HFFc6 (cell line): ENCODE measurements at places on chromosomes 2 and 18. TPM values are rescaled to one million over a fixed set of nuclear protein-coding genes. Genes with fewer than 3 reads are reported as not detected.

- no peaks in the 10 kb centered on the region for H3K27me3 ChIP-seq
- H3K4me3 ChIP-seq: no peak overlapping the region
- no peaks in the 10 kb centered on the region for H3K4me1 ChIP-seq
- no peak for DNase-seq
- H3K36me3 ChIP-seq: no peaks in the 10 kb centered on the region
Measured at GRCh38 chr2:129698593-129698992, 280.9 kb upstream of the RAB6C start.

The CROCC2 gene
- total RNA-seq: not detected in 3 replicates

DNA sequence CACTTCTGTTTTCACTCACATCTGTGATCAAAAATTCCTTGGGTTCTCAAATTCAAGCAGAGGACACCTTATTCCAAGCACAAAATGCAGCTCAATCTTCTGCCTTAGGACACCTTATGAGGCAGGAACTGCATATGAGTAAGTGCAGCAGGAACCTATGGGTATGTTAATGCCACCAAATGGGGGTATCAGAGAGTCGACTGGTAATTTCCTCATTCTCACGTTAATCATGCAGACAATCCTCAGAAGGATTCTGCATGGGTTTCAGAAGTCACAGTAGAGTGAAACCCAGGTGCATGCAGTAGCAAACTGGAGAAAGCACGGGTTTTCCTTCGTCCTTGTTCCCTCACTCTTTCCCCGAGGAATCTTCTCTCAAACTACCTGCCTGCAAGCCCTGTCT, 452.8 kb downstream of the CBLN2 start:
- H3K27me3 ChIP-seq: no peaks in the 10 kb centered on the region; the same call in 1 of the 2 replicates
- H3K36me3 ChIP-seq: no peaks in the 10 kb centered on the region; the same call in 1 of the 2 replicates
- no peaks in the 10 kb centered on the region for H3K4me1 ChIP-seq
- H3K27ac ChIP-seq: no peak overlapping the region
- H3K4me3 ChIP-seq: no peak overlapping the region
- no peak for DNase-seq

DNA sequence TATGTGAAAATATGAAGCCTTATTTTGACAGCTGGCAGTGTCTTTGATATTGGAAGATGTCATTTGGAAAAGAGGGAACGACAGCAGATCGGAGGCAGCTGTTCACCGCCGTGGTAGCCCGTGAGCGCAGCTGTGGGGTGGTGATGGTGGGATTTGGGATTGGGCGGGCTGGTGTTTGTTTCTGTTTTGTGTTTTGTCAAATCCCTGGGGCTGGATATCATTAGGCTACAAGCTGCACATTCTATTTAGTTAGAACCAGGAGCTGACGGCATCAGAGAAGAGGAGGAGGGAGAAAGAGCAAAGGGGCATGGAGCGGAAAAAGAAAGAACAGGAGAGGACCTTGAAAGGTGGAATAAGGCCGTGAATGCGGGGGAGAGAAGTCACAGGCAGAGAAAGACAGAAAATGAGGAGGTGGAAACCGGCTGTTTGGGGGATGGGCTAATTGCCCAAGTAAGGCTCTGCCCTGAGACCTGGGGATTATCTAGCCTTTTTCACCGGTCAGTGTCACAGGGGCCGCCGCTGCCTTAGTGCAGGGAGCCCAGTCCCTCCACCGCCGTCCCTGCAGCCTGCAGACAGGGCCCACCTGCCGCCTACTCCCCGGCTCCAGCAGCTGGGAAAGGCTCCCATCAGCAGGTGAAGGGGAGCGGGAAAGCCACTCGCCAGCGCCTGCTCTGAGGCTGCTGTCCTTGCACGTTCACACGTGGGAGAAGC, 88.0 kb downstream of the ZCCHC2 start:
- H3K36me3 ChIP-seq: no peaks in the 10 kb centered on the region
- H3K4me3 ChIP-seq: peak overlapping the region; percentile 1; the same call in 1 of the 2 replicates
- peaks cover 17% of the 10 kb centered on the region for H3K4me1 ChIP-seq

The NEMP2 gene
- total RNA-seq: 2.1 and 6.8 TPM in 2 replicates

DNA sequence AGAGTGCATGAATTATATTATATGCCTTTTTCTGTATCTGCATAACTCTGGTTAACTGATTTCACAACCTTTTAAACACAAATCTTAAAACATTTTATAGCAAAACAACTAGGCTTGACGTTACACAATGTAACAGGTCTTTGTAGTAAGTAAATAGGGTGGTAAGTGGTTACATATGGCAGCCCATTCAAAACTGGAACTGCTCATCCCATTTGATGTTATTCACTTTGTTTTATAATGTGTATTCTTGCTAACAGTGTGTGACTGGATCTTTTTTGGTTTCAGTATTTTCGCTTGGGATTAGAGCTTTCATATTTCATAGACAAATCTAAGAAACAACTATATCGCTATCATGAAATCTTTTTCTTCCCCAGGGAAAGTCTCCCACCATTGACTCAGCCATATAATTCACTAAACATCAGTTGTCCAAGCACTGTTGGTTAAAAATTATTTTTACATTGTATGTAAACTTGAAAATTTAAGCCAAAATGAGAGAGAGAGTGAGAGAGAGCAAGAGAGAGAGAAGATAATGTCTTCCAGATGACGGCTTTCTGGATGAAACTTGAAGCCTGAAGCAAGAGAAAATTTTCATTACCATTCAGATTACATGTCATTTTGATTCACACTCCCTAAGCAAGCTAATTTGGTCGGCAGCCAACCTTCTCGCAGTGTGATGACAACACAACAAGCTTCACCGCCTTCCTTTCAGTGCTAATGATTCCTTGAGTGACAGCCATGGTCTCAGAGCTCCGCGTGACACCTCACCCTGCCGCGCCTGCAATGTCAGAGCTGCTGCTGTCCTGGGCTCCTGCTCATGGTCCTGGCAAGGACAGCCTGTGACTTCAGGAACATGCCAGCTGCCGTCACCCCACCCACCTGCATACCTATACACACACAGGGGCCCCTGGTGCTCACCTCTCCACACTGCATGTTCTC, 946.9 kb upstream of the SOX11 start:
- H3K27me3 ChIP-seq: no peaks in the 10 kb centered on the region; the same call in none of the 2 replicates
- no peak overlapping the region for H3K4me3 ChIP-seq
- H3K4me1 ChIP-seq: no peaks in the 10 kb centered on the region
